Left renal cortex interstitium (tissue), 4 donors: ENCODE measurements at places on chromosomes 7 and 10. TPM values are rescaled to one million over a fixed set of nuclear protein-coding genes. Genes with fewer than 3 reads are reported as not detected.

Gene GPR15LG
- polyA plus RNA-seq = 0.22 TPM

Gene SAMD9L
- 2.3 TPM for polyA plus RNA-seq

Gene C10orf67
- 2.3 TPM for polyA plus RNA-seq

Gene FEZF1
- not detected for polyA plus RNA-seq

Gene LIPM
- polyA plus RNA-seq = not detected

Gene DGKB
- polyA plus RNA-seq = 2.7 TPM

DNA sequence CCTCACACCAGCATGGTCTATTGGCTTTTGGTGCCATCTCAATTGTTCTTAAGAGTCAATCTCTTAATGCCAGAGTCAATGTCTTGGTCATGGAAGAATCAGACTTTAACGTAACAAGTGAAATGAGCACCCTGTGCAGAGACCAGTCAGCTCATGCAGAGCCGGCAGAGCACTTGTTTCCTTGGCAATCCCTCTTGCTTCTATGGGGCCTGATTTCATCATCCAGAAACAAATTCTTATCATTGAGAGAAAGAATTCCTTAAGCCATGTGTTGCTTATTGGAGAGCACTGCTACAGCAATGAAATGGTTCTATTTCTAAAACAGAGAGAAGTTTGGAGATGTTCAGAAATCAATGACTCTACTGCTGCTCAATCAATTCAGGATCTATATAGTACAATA lies 212.8 kb downstream of the IPMK start:
- no peak for DNase-seq

DNA sequence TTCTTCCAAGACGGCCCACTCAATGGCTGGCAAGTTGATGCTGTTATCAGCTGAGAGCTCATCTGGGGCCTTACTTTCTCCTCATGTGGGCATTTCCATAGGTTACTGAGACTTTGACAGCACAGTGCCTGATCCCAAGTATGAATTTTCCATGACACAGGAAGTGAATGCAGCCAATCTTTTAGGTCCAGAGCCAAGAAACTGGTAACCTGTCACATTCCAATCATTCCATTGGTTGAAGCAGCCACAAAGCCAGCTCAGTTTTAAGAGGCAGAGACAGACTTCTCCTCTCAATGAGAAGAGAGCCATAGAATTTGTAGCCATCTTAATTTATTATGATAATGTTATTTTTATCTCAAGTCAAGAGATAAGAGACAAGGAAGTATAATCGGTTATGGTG lies 775.5 kb downstream of the CNTNAP2 start:
- DNase-seq = no peak

- no peak for DNase-seq
These were observed 9.7 kb upstream of the ZNF485 start for GRCh38 chr10:43596546-43596945.

GRCh38 chr7:30254248-30254647 lies 30.1 kb upstream of the ZNRF2 start:
- DNase-seq = no peak

DNA sequence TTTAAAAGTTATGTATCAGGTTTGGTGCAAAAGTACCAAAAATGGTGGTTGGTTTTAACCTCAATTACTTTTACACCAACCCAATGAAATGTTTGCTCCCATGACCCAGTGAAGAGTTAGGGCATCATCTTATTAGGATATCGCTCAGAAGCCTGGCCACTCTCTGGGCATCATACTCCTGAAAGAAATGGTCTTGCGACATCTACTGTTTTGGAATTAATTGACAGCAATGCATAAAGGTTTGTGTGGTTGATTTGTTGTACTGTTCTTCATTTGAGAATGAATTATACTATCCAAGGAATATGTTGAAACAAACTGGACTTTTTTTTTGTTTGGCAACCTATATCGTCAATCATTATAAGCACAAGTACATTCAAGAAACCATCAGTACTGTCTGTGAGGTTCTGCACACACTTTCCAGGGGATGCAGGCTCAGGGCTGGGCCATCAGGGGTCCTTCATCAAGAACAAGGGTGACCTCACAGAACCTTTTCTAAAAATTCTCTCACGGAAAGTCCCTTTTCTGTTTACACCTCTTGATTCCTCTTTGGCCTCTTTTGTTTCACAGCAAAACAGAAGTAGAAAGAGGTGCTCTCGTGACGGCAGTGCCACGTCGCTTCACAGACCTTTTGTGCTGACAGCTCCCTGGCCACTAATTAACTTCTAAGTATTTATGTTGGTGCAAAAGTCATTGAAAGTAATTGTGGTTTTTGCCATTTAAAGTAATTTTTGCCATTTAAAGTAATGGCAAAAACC lies 117.2 kb upstream of the KLF6 start:
- no peak for DNase-seq

DNA sequence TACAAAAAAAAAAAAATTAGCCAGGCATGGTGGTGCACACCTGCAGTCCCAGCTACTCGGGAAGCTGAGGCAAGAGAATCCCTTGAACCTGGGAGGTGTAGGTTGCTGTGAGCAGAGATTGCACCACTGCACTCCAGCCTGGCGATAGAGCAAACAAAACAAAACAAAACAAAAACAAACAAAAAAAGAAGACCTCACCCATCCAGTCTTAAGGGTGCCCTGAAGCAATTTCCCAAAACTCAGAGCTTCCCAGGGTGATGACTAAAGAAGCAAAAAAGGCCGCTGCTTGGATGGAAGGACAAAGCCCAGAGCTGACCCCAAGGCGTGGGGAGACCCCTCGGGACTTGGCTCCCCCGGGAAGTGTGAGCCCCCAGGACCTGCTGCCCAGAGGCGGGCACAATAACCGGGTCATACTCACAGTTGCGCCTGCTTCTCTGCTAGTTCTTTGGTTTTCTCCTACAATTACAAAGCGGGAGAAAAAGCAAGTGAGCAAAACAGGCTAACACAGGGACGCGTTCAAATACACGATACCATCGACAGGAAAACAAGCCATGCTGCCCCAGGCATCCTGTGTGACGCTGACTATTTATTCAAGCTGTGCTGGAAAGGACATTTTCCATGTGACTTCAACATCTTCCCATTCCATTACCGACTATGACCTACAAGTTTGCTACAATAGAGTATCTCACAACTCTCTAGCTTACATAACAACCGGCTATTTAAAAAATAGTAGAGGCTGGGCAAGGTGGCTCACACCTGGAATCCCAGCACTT lies 29.9 kb downstream of the PAPOLB start:
- no peak for DNase-seq

DNA sequence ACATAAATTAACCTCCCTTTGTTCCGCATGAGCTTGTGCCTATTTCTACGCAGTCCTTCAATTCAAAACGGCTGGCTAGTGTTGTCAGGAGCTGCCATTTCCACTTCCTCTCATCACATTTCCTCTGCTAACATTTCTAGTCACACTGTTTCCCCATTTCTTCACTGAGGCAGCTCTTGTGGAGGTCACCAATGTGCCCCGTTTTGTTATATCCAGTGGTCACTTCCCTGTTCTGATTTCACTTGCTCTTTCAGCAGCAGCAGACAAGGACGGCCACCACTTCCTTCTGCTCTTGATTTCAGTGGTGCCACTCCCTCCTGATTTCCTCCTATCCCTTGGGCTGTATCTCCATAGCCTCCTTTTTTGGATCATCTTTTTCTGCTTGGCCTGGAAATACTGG lies 64.8 kb upstream of the SEC61G start:
- DNase-seq = no peak

GRCh38 chr10:101829561-101830315 lies 11.5 kb upstream of the OGA start:
- DNase-seq = no peak

- no peak for DNase-seq
These were observed 35.6 kb downstream of the PRPS1L1 start for GRCh38 chr7:17991866-17992648.

DNA sequence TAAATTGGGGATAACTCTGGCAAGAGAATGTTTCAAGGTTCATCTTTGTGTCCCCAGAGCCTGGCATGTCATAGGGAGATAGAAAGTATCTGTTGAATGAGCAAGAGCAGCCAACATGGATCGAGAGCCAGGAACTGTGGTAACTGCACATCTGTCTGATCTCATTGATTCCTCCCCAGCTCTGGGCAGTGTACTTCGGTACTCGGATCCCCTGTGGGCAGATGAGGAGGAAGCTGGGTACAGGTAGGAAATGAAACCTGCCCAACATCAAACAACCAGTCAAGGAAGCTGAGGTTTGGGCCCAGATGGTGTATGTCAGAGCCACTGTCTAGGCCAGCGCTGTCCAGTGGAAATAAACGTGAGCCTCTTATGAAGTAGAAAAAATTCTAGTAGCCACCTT lies 76.4 kb downstream of the GRK5 start:
- no peak for DNase-seq
